ENCODE measurements at places on chromosomes 4 and X.

DNA sequence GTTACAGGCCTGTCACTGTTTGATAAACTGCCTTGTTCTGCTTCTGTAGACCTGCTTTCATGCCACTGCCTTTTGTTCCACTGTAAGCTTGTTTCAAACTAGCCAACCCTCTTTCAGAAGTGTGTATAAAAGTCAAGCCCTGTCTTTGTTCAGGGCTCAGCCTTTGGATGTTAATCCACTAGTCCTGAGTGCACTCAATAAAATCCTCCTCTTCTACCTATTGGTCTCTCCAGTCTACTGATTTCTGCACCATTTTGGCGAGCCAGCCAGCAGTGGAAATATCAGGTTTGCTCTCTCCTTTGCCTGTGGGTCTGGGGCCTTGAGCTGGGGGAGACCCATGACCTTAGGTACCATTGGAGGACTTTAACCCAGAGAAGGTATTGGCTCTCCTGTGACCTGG lies 901.6 kb upstream of the NDST4 start:
- no peak for DNase-seq

GRCh38 chr4:127211650-127212560 lies 420.9 kb upstream of the INTU start:
- DNase-seq = no peak

- no peak for DNase-seq
These were observed 15.9 kb downstream of the CCDC149 start for GRCh38 chr4:24896977-24897376.

DNA sequence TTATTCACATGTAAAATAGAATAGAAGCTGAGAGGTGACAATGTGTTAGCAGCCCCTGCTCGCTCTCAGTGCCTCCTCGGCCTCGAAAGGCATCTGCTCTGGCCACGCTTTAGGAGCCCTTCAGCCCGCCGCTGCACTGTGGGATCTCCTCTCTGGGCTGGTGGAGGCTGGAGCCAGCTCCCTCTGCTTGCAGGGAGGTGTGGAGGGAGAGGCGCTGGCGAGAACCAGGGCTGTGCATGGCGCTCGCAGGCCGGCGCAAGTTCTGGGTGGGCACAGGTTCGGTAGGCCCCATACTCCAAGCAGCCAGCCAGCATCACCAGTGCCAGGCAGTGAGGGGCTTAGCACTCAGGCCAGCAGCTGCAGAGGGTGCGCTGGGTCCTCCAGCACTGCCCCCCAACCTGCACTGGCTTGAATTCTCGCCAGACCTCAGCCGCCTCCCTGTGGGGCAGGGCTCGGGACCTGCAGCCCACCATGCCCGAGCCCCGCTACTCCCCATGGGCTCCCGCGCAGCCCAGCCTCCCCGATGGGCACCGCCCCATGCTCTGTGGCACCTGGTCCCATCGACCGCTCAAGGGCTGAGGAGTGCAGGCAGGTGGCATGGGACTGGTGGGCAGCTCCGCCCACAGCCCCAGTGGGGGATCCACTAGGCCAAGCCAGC lies 1346.7 kb upstream of the IGFBP7 start:
- no peak for DNase-seq

- no peak for DNase-seq
These were observed 20.0 kb downstream of the CLCN3 start for GRCh38 chr4:169640261-169640870.

DNA sequence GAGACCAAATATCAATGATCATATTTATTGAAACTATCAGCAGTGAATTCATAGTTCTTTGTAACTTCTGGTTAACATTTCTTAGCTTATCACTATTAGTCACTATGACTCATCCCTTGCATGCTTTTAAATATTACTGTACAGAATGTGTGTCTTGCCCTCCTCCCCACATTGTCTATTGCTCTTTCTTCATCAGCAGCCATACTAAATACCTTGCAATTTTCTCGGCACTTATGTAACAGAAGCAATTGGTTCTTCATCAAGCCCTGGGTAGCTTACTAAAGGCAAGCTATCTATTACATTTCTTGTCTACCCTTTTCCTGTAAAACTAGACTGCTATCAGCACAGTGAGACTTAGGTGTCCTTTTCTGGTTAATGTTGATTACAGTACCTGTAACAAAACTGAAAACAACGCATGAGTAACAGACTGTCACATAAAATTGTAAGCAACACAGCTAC lies 8.2 kb downstream of the KLHL4 start:
- no peak for DNase-seq

GRCh38 chrX:118025226-118025625 lies 91.4 kb downstream of the KLHL13 start:
- DNase-seq = no peak

DNA sequence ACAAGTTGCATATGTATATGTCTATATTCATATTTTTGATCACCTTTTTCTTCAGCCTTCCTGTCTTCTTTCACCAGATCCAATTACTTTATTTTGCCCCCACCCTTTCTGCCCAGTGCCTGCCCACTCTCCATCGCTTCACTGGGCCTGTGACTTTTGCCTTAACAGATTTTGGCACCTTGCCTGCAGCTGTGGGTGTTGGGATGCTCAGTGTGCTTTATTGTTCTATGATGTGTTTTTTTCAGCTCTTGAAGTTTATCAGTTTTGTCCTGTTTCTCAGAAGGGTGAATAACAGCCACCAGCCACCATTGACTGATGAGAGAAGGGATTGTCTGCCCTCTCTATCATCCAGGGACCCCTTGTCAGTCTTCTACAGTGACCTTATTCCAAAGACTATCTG lies 77.2 kb upstream of the GALNT7 start:
- DNase-seq = no peak

- DNase-seq = no peak
These were observed 198.7 kb downstream of the CCNG2 start for GRCh38 chr4:77355731-77356130.

- no peak for DNase-seq
These were observed 151.2 kb upstream of the SLC4A4 start for GRCh38 chr4:71187404-71188155.

GRCh38 chr4:6230502-6230785 lies 30.1 kb upstream of the JAKMIP1 start:
- DNase-seq = no peak

GRCh38 chrX:44071070-44071645 lies 98.0 kb upstream of the NDP start:
- DNase-seq = no peak

DNA sequence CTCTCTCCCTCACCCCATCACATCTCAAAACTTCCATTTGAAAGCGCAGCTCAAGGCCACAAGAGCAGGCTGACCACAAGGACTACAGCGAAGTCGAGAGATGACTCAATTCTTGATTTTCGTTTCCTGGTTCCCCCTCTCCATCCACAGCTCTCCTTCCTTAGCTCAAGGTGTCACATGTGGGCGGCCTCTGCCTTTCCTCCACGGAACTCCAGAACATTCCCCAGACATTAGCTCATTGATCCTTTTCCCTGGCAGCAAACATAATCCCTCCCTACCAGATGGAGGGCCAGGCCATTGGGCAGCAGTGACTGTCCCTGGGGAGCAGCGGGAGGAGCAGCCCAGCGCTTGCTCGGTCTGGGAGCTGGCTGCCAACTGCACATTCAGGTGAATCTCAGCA lies 56.3 kb downstream of the CCDC149 start:
- DNase-seq = no peak

DNA sequence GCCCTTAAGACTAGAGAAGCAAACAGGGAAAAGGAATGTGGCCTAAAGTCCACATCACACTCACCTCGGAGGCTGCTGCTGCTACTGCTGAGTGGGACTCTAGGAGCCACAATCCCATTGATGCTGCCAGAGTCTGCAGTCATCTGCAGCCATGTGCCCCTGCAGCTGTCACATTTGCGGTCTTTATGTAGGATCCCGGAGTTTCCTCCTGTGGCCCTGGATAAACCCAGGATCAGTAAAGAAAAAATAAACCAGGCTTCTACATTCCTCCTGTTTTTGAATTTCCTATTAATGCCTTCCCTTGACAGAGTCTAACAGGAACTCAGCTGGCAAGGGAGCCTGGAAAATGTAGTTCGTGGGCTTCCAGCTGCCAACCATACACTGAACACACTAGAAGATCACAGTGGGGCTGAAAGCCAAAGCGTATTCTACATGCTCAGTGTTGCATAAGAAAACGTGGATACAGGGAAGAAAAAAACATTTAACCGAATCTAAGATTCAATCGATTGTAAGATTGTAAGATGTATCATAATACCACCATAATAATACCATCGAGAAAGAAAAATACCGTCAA lies 10.3 kb upstream of the PHEX start:
- DNase-seq = no peak

Data from NCI-H1436 (cell line).